ENCODE measurements at places on chromosomes 13 and 19.

GRCh38 chr13:80473695-80474094, 132.8 kb upstream of the SPRY2 start:
- DNase-seq: no peak

- no peak for DNase-seq
Measured at GRCh38 chr13:52701728-52702465, 37.7 kb downstream of the CNMD start.

DNA sequence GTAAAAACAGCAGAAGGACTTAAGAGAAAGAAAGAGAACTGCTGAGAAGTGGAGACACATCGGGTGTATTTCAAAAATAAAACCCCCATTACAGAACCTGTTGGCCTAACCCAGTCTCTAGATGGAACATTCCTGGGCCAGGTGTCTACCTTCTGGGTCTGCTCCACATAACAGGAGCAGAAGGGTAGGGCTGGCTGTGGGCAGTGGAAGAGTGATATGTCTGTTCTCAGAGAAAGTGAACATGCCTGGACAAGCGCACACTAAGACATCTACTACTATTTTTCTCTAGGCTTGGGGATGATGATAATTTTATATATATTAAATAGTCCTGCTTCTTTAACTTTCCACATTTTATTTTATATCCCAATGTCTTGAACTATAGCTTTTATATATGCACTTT, 267.1 kb downstream of the TBC1D4 start:
- DNase-seq: no peak

GRCh38 chr19:6744381-6745301, 5.2 kb downstream of the TRIP10 start:
- DNase-seq: no peak

DNA sequence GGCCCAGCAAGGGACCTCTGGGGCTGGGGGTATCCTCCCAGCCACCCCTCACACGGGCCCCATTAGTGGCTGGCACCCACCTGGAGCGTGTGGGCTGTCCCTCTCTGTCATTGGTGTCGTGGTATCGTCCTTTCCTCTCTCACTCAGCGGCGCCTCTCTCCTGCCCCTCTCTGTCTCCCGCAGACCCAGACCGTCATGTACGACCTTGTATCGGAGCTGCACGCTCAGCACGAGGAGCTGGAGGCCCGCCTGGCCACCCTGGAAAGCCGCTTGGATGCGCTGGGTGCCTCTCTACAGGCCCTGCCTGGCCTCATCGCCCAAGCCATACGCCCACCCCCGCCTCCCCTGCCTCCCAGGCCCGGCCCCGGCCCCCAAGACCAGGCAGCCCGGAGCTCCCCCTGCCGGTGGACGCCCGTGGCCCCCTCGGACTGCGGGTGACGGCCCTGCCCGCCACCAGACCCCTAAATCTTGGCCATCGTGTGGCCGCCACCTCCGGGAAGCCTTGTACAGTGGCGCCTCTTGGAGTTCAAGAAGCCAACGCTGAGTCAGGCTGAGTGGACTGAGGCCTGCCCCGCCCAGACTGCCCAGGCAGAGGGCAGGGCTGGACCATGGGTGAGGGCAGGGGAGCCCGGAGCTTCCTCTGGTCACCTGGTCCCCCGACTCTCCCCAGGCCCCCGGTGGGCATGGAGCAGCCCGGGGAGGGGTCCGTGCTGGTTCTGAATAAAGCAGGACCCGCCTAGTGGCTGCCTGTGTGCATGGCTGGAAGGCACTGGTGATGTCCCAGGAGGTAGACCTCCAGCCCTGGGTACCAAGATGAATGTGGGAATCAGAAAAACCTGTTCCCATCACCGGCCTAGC, 9.8 kb upstream of the ARRDC2 start:
- DNase-seq: no peak

GRCh38 chr19:35125749-35126623, 8.9 kb downstream of the LGI4 start:
- DNase-seq: no peak

- no peak for DNase-seq
Measured at GRCh38 chr19:12647490-12648071, 19.0 kb downstream of the MAN2B1 start.

DNA sequence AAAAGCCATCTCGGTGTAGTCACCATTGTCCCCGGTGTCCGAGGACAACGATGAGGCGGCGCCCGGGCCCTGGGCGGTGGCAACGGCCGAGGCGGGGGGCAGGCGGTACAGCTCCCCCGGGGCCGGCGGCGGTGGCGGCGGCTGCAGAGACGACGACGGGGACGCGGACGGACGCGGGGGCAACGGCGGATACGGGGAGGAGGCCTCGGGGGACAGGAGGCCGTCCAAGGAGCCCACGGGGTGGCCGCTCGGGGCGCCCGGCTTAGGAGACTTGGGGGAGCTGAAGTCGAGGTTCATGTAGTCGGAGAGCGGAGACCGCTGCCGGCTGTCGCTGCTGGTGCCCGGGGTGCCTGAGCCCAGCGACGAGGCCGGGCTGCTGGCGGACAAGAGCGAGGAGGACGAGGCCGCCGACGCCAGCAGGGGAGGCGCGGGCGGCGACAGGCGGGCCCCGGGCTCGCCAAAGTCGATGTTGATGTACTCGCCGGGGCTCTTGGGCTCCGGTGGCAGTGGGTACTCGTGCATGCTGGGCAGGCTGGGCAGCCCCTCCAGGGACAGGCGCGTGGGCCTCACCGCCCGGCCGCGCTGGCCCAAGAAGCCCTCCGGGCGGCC, 3.5 kb downstream of the IRS2 start:
- no peak for DNase-seq

GRCh38 chr13:85567909-85568308, 231.3 kb downstream of the SLITRK6 start:
- no peak for DNase-seq

GRCh38 chr13:111961236-111961635, 105.7 kb upstream of the SOX1 start:
- DNase-seq: no peak

DNA sequence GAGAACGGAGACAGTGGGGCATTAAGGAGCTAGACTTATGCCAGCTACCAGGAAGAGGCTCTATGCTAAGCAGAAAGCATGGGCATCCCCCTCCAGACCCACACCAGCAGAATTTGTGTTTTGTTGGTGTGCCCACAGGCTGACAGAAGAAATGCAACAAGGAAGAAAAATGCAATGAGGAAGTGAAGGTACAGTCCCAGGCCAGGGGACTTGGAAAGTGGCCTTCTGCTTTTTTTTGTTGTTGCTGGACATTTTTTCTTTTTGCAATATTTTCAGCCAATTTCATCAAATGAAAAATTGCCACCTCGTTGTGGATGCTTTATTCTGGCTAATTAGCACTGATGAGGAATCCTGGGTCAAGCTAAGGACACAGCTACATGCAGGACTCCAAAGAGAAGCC, 167.7 kb downstream of the TSHZ3 start:
- DNase-seq: no peak

GRCh38 chr13:99311137-99311536, 3.9 kb upstream of the GPR183 start:
- DNase-seq: no peak

- no peak for DNase-seq
Measured at GRCh38 chr19:19860756-19861390, 4.8 kb upstream of the ZNF253 start.

DNA sequence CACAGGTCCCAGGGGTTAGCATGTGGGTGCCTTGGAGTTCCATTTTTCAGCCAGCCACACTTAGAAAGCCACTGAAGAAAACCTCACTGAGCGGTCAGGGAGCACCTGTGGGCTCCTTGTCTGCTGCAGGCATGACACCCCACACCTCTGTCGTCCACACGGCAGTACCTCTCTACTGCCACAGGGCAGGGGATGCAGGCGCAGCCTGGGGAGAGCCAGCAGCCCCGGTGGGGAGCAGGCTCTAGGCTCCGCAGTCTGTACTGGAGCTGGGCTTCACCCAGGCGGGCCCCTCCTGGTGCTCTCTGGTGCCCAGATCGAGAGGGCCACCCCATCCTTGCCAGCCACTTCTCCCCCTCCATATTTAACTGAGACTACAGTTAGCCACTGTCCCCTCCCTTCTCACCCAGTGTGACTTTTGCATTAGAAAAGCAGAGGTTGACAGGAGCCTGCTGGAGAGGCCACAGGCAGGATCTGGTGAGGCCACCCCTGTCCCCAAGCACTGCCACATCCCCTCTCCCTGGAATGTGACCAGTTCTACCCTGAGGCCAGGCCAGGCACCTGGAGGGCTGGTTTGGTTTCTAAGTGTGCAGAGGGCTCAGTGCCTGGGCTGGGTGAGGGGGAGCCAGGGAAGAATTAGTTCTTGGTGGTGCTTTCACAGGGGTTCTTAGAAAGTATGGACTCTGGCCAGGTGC, 104.4 kb downstream of the KDM4B start:
- DNase-seq: no peak

DNA sequence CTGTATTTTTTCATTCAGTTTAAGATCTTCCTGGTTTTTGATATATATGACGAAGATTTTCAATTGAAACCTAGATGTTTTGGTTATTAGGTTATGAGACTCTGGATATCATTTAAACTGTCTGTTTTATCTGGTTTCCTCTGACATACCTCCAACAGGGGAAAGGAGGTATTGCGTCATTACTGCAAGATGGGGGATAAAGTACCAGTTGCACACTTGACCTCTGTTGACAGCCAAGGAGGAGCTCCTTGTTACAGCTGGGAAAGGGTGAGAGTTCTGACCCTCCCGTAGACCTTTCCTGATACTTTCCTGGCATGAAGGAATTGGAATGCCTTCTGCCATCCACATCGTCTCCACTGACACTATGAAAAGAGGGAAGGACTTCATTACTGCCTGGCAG, 82.0 kb upstream of the SHISA2 start:
- DNase-seq: no peak

GRCh38 chr13:83546476-83546875, 335.8 kb downstream of the SLITRK1 start:
- no peak for DNase-seq

- DNase-seq: no peak
Measured at GRCh38 chr13:93559718-93560117, 333.1 kb downstream of the GPC6 start.

DNA sequence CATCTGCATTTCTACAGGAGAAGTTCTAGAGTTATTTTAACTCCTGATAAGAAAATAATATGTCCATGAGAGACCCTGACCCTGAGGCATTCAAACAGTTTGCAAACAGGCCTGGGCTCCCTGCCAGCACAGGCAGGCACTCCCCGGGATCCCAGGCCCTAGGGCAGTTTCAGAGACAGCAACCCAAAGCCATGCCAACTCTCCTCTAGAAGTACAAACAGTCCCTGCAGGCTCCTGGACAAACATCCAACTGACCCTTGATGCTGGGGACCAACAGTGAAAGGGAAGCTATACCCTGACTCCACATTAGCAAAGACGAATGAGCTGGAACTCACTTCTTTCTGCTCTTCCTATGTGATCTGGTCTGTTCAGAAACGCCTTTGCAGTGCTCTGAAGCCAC, 44.8 kb downstream of the CCDC70 start:
- no peak for DNase-seq

- DNase-seq: no peak
Measured at GRCh38 chr13:98878486-98879126, 99.3 kb downstream of the DOCK9 start.

DNA sequence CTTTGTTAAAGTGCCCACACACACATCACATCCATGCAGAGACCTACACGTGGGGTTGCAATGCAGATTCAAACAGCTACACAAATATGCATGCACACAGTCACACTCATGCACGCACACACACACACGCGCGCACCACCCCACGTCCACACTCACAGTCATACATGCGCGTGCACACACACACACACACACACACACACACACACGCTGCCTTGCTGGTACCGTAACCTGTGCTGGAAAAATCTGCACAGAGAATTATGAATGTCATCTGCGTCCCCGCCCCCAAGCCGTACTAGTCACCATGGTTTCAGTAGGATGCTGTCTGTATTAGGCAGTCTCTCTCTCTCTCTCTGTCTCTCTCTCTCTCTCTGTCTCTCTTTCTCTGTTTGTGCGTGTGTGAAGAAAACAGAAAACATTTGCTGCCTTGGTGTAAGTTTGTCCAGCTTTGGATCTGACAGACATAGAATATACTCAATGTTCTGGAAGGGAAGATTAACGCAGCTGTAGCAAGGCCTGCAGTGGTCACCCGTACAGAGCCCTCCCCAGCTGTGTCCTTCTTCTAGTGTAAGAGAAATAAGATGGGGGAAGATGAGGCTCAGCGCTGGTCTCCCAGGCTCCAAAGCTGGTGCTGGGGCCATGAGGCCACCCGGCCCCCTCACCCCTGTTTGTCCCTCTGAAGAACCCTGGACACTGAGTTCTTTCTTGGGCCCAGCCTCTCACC, 26.4 kb upstream of the DPP9 start:
- DNase-seq: no peak

GRCh38 chr13:31105020-31105795, 56.5 kb downstream of the HSPH1 start:
- DNase-seq: no peak

GRCh38 chr13:112651311-112651710, 38.5 kb upstream of the ATP11A start:
- DNase-seq: no peak

DNA sequence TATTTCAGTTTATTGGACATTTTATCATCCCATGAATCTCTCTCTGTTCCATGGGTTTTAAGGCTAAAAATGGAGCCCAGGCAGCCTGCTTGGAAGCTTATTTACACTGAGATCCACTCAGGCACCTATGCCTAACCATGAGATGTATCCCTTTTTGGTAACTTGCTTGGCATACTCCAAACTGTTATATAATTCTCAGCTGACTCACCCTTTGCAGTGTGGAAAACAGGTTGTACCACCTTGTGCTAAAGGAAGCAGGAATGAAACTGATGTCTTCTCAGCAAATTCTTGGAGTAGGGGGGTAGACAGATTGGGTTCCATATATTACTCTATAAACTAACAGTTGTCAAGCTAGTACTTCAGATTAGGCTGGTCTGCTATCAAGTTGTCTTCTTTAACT, 483.6 kb downstream of the KLF5 start:
- no peak for DNase-seq

- DNase-seq: no peak
Measured at GRCh38 chr13:79867254-79867653, 386.3 kb downstream of the NDFIP2 start.

DNA sequence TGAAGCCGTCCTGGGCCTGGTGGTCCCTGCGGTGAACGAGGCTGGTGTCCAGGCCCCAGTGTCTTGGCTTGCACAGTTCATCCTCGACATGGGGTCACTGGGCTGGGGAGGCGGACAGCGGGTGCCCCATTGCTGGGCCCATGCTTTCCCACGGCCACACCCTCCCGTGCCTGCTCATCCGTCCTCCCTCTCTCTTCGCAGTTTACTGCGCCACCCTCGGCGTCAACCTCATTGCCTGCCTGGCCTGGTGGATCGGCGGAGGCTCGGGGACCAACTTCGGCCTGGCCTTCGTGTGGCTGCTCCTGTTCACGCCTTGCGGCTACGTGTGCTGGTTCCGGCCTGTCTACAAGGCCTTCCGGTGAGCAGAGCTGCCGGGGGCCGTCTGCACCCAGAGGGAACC, 12.7 kb downstream of the ADAT3 start:
- DNase-seq: no peak

Data from GM12864 (cell line).